ENCODE measurements at places on chromosomes 5 and 9. TPM values are rescaled to one million over a fixed set of nuclear protein-coding genes. Genes with fewer than 3 reads are reported as not detected.

DNA sequence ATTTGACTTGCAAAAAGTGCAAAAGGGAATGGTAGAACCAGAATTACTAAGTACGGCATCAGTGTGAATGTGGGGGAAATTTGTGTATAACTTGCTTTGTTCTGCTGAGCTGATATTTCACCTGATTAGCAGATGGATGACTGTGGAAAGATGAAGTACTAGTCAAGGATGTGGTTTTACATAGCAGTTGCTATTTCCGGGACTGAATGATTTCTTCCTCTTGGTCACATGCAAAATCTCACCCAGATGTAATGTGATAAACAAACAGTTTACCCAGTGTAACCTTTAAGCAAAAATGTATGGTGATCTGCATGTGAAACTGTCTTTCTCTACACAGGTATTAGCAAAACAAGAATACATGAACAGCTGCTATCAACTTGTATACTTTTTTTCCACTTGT, 46.1 kb downstream of the DCP2 start:
- no peak for DNase-seq

DNA sequence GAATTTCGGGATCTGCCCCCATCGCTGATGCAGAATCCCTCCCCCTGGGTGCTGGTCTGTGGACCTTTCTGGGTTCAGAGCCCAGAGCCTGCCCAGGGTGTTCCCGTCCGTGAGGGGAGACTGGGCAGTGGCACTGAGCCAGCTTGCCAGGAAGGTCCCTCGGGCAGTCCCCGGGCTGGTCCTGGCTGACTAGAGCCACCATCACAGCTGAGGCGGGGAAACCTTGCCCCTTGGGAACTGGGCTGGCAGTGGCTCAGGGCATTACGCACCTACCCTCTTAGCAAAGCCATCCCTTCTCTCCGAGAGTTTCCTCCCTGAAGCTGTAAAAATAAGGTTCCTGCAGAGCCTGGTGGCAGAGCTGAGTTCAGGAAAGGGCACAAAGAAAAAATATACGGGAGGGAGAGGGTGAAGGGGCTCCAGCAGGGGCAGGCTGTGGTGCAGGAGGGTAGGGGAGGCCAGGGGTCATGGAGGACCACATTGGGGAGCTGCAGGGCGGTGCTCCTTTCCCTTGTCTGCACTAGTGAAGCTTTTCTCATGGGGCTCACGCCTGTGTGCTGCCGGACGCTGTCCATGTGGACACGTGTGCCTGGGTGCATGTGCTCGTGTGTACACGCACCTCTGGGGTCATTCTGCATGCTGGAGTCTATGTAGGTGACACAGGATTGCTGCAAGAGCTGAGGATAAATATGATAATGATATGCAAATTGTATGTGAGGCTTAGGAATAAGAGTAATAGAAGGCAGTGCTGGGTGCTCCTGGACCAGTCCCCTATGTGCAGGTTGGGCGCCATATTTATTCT, 118.9 kb downstream of the LHX2 start:
- no peak for DNase-seq

Gene TRIM36
- total RNA-seq = 1.0 TPM

GRCh38 chr9:113187929-113188595, 33.0 kb downstream of the FKBP15 start:
- DNase-seq = no peak

GRCh38 chr9:28923351-28923750, 1350.1 kb upstream of the C9orf72 start:
- DNase-seq = no peak

Gene ETF1
- total RNA-seq = 81.0 TPM

DNA sequence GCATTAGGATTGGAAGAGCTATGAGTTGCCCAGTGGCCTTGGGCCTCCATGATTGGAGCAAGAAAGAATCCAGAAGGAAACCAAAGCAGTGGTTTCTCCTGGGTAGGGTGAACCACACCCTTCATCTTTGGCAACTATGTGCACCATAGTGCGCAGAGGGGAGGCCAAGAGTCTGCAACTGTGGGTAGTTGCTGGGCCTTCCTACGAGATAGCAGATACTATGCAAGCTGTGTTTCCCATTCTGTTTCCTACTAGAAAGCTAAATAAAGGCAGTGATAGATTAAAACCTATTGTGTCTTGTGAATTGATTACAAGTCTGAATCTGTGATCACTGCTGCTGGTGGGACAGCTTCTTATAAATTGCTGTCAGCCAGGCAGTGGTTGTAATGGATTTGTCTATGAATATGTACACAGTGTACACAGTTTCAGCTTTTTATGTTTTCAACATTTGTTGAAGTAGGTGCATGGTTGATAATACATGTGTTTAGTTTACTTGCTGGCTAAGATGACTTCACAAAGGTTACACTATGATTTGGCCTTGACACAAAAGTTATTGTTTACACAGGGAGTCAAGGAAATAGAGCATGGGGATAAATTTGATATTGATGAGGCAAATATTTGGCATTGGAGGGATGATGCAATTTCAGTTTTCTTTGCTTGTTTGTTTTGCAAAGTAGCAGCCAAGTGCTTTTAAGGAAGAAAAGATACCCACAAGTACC, 23.7 kb upstream of the PDE8B start:
- no peak for DNase-seq

GRCh38 chr5:95959888-95960666, 1.6 kb downstream of the ELL2 start:
- peak; percentile 68 for DNase-seq
